ENCODE measurements at places on chromosomes 2 and 18.

DNA sequence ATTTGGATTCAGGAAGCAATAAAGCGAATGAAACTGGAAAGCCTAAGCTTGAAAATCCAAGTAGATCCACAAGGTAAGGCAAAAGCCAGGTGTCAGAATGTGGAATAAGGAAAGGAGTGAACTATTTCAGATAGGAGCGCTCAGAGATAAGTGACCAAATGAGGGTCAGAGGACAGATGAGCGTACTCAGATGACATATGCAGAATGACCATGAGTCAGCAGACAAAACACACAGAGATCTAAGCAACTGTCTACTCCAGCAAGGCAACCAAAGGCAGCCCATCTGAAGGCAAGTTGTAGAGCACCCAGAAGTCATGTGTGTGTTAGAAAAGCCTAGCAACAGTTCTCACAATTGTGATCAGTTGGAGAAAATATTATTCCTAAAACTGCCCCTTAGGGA, 548.4 kb upstream of the FSHR start:
- DNase-seq, result no peak

GRCh38 chr2:43331422-43331821, 105.0 kb upstream of the ZFP36L2 start:
- no peak for DNase-seq

DNA sequence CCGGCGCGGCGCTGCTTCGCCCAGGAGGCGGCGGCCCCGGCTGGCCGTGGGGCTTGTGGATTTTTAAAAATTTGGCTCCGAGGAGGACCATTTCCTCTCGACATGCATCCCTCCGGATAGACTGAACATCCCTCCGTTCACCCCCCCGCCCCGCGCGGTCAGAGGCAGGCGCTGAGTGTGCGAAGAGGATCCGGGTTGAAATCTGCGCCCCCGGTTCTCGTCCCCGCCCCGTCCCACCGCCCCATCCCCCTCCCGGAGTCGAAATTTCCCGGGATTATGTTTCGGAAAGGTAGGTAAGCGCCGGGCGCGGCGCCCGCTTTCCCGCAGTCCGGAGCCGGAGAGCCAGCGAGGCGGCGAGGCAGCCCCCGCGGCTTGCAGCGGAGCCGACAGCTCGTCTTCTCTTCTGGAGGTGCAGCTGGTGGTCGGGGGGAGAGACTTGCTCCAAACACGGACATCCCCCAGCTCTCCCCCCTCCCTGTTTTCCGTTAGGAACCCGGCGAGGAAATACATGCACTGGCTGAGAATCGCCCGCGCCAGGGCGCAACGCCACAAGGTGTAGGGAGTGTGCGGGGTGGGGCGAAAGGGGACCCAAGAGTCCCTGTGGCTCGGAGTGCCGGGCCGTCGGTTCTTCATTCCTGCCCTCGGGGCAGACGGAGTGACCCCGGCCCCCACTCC, at the start of gene PRKCE:
Gene PRKCE, plus strand, starts transcription at position 261 of the 675 bp plus-strand sequence.
- DNase-seq, result peak; percentile 10

- no peak for DNase-seq
Observed at GRCh38 chr2:70417011-70417410, 115.1 kb upstream of the FAM136A start.

- no peak for DNase-seq
Observed at GRCh38 chr2:158663796-158664195, 131.3 kb upstream of the DAPL1 start.

DNA sequence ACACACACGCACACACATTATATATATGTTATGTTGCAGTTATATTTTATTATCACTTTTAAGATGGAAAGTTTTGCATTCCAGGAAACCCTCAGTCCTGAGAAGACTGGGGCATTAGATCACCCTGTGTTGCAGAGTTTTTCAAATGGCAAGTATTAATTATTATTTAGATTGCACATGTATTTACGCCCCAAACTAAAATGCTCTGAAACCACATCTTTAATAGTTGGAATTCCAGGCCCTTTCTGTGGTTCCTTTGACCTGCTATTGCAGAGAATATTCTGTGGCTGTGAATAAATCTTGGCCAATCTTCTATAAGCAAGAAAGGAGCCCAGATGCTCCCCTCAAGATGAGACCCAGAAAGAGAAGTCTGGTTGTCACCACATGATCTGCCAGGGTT, 427.0 kb upstream of the TNP1 start:
- peak; percentile 64 for DNase-seq

GRCh38 chr2:64203858-64204632, 59.8 kb upstream of the PELI1 start:
- DNase-seq, result no peak

DNA sequence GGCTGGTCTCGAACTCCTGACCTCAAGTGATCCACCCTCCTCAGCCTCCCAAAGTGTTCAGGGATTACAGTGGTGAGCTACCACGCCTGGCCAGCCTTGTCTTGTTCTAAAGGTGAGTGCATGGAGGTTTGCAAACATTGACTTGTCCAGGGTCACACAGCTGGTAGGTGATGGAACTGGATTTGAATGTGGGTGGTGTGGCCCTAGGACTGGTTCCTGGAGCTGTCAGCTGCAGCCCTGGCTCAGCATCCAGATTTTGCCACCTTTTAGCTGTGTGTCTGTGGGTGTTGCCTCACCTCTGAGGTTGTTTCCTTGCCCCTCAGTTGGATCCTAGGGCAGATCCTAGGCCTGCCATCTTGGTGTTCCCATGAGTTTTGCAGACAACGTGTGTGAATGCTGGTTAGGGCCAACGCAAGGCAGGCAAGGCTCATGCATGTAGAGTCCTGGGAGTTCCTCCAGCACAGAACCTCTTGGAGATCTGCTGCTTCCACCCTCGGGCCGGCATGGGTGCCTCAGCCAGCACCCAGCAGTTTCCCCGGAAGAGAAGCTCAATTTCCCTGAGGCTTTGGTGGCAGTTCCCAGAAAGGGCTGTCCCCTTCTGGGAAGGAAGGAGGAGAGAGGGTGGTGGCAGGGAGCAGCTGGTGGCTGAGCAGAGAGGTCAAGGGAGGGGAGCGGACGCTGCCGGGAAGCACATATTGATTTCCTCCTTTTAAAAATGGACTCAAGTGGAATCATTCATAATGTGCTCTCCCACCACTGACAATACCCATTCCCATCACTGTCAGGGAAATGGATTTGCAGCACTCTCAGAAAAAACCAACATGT, 127.6 kb upstream of the HS6ST1 start:
- no peak for DNase-seq

DNA sequence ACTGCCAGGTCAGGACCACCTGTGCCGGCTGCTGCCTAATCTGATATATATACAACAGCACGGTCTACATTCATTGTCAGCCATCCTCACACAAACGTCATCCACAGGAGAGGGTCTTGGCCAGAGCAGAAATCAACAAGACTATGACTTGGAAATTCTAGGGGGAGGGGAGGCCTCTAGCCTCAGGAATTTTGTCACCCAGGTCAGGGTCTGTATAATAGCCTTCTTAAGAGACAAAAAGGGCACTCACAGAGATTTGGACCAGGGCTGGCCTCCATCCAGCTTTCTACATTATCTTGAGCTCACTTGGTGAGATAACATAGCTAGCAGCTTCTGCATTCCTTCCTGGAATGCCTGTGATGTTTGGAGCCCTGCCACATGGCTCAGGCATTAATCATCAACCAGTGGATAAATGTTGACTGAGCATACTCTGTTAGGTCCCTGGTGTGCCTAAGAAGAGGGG, 50.4 kb upstream of the CTIF start:
- peak; percentile 88 for DNase-seq

DNA sequence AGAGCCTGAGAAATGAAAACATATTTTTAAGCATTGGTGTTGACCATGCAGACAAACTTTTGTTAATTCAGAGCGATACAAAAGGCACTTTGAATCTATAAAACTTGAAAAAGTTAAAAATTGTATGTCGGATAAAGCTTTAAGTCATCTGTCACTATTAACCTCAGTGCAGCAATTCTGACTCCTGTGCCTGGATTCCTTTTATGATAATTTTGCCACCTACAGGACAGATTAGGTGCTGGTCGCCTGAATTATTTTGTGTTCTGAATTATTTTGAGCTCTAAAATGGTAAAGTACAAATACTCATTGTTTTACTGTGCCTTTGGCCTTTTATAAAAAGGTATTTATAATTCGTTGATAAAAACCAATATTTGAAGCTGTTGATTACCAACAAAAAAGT, 19.4 kb upstream of the RNF138 start:
- peak; percentile 12 for DNase-seq

- no peak for DNase-seq
Observed at GRCh38 chr2:155190342-155190741, 491.8 kb downstream of the KCNJ3 start.

GRCh38 chr18:647304-647703, 10.1 kb upstream of the TYMS start:
- DNase-seq, result no peak

DNA sequence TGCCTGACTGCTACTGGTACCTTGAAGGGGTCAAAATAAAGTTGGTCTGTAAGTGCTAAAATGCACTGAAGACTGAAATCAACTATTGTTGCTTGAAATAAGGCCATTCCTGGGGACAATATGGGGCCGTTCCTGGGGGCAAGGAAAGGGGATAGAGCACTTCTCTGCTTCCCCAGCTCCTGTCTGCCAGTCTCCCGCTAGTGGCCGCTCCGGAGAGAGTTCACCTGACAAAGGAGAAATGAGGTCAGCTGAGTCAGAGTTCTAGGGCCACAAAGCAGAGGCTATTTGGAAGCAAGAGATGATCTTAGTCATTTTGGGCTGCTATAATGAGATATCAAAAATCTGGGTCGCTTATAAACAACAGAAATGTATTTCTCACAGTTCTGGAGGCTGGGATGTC, 345.9 kb downstream of the TSN start:
- DNase-seq, result no peak

GRCh38 chr18:61896757-61897156, 4.0 kb upstream of the RNF152 start:
- DNase-seq, result peak; percentile 14

DNA sequence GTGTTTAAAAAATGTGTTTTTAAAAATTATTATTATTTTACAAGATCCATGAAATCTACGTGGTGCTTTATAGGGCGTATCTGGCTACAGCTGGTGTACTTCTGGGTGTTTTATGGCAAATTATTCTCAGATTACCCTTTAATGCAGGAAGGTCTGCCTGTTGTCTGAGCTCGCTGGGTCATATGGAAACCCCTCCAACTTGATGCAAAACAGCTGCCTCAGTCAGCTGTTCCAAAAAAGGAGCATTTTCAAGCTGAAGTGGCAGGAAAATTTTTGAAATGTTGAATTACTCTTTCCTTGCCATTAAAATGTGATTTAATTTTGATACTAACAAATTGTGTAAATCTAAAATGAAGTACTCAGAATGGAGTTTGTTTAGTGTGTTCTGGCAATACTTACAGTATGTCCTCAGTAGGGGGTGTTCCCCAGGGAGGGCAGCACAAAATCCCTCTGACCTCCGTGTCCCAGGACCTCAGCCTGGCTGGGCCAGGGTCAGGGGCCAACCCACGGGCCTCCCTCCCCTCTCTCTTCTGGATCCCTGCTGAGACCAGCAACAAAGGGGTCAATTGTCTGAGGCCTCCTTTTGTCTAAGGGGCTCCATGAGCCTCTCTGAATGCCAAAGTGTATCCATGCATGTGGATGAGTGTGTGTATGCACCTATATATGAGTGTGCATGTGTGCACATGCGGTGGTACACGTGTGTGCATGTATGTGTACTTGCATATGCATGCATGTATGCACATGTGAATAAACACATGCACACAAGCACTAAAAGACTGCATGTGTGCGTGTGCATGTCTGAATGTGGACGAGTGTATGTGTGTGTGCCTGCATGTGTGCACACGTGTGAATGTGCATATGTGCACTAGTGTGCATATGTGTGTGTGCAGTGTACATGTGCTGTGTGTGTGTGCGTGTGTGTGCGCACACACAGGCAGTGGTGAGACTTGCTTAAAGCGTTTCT, 105.4 kb downstream of the ACOXL start:
- DNase-seq, result no peak

GRCh38 chr2:137168552-137168951, 403.2 kb downstream of the THSD7B start:
- no peak for DNase-seq

DNA sequence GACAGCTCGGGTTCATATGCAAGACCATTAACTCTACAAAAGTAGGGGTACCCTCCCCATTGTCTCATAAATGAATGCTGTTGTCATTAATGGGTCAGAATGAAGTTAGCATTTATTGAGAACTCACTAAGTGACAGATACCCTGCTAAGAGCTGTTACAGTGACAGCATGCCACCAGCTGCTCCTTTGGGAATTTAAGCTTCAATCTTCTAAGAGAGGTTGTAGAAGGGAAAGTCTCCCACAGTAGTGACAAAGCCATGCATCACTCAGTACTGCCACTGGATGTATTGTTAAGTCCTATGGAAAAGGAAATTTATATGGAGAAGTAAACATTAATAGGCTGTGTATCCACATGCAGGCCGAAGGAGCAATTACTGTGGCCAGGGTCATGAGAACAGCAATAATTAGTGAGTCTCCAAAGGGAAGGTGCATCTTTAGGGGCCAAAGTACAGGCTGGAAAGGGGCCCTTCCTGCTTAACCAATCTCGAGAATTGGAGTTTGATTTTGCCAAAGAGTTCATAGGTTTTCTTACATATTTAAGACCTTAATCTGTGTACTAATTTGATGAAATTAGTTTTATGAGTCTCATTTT, 64.5 kb upstream of the FAM124B start:
- DNase-seq, result no peak

- no peak for DNase-seq
Observed at GRCh38 chr2:216507220-216508160, 8.8 kb downstream of the RPL37A start.

GRCh38 chr2:119857742-119858141, 98.0 kb downstream of the PTPN4 start:
- no peak for DNase-seq

DNA sequence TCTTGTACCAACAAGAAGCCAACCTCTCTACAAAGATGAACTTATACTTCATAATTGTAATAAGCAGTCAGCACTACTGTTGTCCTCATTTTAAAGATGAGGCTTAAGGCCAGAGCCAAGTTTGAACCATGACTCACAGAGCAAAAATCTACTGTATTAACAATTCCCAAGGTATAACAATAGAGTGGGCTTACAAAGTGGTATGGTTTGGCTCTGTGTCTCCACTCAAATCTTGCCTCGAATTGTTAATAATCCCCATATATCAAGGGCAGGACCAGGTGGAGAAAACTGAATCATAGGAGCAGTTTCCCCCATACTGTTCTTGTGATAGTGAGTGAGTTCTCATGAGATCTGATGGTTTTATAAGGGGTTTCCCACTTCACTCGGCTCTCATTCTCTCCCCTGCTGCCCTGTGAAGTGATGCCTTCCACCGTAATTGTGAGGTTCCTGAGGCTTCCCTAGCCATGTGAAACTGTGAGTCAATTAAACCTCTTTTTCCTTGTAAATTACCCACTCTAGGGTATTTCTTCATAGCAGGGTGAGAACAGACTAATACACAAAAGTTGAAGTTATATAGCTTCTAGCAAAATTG, 19.5 kb downstream of the MRPL44 start:
- no peak for DNase-seq

- no peak for DNase-seq
Observed at GRCh38 chr2:239781454-239781853, 243.7 kb downstream of the NDUFA10 start.

DNA sequence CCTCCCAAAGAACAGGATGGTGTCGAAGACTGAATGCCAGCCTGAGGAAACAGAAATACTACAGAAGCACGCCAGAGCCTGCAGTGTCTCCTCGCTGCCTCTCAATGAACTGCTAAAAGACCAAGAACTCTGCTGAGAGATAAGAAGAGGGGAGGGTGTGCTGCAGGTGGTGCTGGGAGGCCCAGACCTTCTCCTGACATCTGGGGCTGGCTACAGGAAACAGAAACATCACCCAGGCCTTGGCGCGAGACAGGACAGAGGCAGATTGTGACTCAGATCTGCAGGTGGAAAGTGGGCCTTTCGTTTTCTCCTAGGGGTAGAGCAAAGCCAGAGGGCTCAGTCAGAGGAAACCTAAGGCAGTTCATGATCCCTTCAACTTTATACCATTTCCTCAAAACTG, 250.3 kb upstream of the TCF4 start:
- DNase-seq, result no peak
